ENCODE measurements at places on chromosomes 11 and 22. TPM values are rescaled to one million over a fixed set of nuclear protein-coding genes. Genes with fewer than 3 reads are reported as not detected.

The OR4D5 gene
- total RNA-seq, result not detected

The FGF19 gene
- not detected for total RNA-seq

The SLC22A6 gene
- total RNA-seq, result not detected

The CYB5R2 gene
- total RNA-seq, result 3.7 TPM

The CPT1A gene
- total RNA-seq, result 28.0 TPM

The PLA2G6 gene
- 11.3 TPM for total RNA-seq

The NXPE1 gene
- total RNA-seq, result not detected

The XKR3 gene
- total RNA-seq, result not detected

The TMA7B gene
- total RNA-seq, result not detected

The SLC5A1 gene
- total RNA-seq, result not detected

The C1QTNF5 gene
- total RNA-seq, result 18.4 TPM

The CNTF gene
- total RNA-seq, result 3.1 TPM

The CCDC157 gene
- total RNA-seq, result 1.5 TPM
